Occipital lobe (tissue), 3 donors: ENCODE measurements at places on chromosomes 12 and 14.
A peak's percentile ranks its signal among the peaks of the same experiment; 100 is the strongest.

GRCh38 chr12:16350682-16351081 lies 3.2 kb downstream of the MGST1 start:
- no peak for DNase-seq

DNA sequence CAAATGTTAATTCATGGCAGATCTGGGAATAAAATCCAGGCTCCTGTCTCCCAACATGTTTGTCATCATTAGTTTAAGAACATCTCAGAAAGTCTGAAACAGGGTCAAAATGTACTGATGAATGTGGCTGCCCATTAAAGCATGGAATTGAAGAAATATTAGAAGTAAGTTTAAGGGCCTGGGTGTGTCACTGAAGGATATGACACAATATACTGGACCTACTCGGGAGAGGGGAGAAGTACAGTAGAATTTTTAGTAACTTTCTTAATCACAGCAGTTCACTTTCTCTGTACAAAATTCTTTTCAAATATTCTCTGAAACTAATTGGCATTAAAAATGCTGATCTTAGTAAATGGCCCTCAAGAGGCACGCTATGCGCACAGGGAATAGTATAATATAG lies 185.5 kb downstream of the ETV6 start:
- DNase-seq: no peak

- DNase-seq: no peak
Observed at GRCh38 chr14:105421723-105422615, 2.3 kb downstream of the MTA1 start.

DNA sequence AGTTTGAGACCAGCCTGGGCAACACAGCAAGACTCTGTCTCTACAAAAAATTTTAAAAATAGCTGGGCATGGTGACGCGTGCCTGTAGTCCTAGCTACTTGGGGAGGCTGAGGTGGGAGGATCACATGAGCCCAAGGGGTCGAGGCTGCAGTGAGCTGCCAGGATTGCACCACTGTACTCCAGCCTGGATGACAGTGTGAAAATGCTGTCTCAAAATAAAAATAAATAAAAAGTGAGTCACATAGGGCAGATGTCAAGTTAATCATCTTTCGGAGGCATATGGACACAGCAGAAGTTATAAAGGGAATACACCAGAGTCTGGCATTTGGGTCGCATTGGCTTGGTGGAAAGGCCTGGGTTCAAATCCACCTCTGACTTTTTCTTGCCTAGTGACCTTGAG lies 92.7 kb downstream of the PHETA1 start:
- DNase-seq: no peak

DNA sequence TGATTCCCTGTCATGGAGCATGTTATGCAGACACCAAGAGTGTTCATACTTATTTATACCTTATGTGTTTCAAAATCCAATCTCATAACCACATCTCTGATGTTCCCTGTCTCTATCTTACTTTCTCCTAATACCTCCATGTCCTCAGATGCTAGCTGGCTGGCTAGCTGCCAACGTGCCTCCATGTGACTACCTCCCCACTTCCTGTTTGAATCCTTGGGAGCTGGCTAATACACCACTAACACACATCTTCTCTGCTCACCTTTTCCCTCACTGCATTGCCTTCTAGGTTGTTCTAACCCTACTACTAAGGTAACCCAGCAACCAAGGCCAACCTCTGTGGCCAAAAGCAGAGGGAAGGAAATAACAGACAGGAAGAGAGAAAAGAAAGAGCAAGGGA lies 27.3 kb downstream of the TTC5 start:
- DNase-seq: no peak

DNA sequence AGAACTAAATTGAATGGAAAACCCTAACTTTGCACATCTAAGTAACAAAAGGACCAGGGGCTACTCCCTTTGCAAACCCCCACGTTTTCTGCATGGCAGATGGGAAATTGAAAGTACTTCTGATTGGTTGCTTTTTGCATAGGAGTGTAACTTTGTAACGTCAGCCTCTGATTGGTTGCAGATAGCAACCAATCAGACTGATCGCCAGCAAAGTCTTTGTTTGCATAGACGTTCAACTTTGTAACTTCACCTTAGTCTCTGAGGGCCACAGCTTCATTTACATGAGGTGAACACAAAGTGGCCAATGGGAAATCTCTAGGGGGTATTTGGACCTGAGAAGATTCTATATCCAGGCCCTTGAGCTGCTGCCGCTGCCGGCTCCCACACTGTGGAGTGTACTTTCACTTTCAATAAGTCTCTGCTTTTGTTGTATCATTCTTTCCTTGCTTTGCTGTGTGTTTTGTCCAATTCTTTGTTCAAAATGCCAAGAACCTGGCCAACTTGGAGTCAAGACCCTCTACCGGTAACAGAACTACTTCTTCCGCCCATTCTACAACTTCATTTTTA lies 102.5 kb upstream of the PRICKLE1 start:
- no peak for DNase-seq

GRCh38 chr12:50545786-50546185 lies 41.0 kb downstream of the DIP2B start:
- no peak for DNase-seq

DNA sequence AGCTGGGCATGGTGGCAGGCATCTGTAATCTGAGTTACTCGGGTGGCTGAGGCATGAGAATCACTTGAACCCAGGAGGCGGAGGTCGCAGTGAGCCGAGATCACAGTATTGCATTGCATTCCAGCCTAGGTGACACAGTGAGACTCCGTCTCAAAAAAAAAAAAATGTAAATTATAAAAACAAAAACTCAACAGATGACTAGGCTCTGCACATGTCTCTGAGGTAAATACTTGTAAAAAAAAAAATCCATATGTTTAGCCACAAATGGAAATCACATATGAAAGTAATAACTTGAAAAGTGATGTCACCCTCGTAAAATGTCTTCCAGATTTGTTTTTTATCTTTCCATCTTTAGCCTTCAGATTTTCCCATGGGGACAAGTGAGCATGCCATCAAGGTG lies 85.0 kb downstream of the KICS2 start:
- no peak for DNase-seq

- DNase-seq: no peak
Observed at GRCh38 chr12:52235822-52236361, 2.8 kb downstream of the KRT7 start.

DNA sequence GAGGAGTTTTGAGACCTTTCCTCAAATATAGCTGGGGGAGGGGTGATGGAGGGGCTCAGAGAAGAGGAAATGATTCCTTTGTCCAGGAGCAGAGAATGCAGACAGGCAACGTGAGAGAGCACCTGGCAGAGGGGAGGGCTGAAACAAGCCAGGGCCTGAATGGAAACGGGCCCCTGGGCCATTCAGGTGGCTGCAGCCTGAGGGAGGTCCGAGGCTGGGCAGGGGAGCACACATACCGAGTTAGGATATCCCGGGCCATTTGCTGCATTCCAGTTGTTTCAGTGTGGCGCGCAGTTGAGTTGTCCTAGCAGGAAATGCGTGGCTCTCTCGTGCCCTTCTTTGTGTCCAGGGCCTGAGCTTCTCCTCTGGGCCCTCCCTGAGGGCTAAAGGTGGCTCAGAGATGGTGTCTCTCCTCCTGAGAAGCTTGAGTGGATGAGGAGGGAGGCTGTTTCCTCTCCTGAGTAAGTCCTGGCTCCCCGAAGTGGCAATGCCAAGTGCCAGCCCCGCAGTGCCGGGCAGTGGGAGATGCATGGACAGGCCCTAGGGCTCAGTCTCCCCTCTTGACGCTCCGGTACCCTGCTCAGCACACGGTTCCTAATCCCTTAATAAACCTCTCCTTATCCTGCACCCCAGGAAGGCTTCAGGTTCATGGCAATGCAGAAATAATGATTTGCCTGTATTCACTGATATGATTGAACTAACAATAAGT lies 85.5 kb upstream of the VRK1 start:
- DNase-seq: no peak

- no peak for DNase-seq
Observed at GRCh38 chr14:43341921-43342320, 1165.2 kb downstream of the FSCB start.

DNA sequence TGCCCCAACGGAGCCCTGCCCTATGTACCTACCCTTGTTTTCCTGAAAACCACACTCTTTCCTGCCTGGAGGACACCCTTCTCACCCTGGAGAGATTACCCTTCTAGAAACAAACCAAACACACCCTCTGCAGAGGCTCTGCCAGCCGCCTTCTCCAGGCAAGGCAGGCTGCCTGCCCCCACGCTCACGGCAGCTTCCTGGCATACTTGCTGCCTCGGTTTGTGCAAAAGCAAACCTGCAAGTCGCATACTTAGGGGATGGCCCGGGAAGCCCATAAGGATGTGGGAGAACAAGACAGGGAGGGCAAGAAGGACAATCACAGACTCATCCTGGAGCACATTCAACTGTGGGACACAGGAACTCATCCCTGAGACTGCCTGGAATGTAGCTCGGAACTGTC lies 154.0 kb upstream of the DIO3 start:
- peak; percentile 29 for DNase-seq

DNA sequence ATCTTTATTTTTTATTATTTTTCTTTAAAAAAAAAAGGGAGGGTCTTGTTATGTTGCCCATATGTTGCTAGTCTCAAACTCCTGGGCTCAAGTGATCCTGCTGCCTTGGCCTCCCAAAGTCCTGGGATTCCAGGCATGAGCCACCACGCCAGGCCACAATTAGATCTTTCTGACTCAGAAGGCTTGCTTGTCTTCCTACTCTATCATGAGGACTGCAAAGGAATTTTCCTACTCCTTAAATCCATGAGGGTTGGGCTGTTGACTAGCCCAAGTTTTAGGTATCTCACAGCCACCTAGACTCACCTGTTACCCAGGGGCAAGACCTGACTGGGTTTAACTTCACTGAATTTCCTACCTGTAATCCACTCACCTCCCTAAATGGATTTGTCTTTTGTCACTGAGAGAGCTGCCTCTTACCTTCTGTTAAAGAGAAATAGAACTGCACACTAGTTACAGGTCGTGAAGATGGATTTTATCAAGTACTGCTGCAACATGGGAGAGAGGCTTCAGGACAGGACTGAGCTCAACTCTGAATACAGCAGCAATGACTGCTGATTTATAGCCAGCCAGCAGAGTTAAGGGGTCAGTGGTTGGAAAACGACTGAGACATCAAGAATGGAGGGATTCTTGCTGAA lies 72.3 kb downstream of the B4GALNT3 start:
- no peak for DNase-seq

- no peak for DNase-seq
Observed at GRCh38 chr12:5623411-5623810, 191.5 kb downstream of the NTF3 start.

DNA sequence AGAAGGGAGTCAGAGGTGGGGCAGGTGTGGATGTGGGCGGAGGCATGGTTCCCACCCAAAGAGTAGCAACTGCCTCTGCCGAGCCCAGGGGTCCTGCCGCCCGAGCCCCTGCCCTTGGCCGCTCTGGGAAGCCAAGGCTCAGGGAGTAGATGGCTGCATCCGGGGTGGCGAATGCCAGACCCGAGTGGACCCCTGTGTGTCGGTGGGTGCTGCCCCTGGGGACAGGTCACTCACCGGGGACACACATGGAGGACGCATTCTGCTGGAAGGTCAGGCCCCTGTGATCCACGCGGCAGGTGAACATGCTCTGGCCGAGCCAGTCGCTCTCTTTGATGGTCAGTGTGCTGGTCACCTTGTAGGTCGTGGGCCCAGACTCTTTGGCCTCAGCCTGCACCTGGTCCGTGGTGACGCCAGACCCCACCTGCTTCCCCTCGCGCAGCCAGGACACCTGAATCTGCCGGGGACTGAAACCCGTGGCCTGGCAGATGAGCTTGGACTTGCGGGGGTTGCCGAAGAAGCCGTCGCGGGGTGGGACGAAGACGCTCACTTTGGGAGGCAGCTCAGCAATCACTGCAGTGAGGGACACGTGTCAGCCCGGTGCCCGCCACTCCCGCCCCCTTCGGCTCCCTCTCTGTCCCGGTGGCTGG lies 329.0 kb downstream of the TMEM121 start:
- DNase-seq: no peak

- no peak for DNase-seq
Observed at GRCh38 chr12:132207083-132207775, 63.0 kb downstream of the NOC4L start.

GRCh38 chr14:80615831-80616230 lies 325.7 kb downstream of the CEP128 start:
- DNase-seq: no peak

GRCh38 chr14:88209273-88209672 lies 113.8 kb downstream of the KCNK10 start:
- DNase-seq: no peak

DNA sequence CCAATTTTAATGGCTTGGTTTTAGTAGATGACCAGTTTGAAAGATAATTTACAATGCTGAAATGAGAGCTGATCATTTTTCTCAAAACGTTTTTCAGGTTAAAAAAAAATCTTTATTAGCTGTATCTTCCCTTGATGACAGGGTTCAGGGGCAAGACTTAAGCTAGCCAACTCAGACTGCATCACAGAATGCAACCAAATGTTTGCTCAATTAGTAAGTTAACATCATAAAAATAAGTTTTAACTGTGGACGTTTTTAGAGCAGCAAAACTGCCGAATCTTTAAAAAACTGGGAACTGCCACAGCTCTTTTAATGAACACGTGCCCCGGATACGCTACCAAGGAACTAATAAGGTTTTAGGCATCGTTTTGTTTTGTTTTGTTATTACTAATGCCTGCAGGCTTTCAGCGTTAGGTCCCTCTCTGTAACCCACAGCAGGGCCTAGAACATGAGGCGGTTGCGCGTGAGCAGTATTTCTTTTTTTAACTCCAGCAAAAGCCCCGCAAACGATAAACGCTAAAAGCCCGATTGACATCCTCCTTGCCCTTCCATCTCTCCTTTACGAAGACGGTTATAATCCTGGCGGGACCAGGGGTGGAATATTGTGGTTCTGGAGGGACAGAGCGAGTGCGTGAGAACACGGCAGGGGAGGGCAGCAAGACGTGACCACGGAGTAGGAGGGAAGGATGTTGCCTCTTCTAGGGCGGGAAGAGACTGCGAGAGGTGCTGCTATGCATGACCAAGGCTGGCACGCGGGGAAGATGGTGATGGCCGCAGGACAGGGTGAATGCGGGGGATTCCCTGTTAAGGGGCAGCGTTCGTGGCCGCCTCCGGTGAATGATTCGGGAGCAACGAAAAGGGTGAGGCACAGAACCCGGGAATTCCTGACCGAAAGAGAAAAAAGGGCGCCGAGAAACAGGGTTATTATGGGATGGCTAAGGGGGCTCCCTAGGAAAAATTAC lies 652 bp downstream of the SUPT16H start:
- DNase-seq: peak; percentile 17

GRCh38 chr12:110339184-110339952 lies 58.3 kb downstream of the ATP2A2 start:
- no peak for DNase-seq

DNA sequence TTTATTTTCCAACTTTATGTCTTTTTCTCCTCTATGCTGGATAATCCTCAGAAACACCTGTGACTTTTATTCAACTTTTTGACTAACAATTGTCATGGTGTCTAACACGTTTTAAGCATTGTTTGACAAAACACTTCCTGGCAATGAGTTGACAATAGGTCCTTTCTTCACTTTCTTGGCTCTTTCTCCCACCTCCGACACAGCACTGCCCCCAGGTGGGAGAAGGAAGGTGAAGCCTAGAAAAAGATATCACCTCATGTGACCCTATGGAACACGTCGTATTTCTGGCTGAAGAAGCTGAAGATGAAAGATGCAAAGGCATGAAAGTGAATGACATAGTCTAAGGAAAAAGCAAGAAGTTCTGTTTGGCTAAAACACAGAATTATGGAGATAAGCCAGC lies 430.0 kb downstream of the ETNK1 start:
- no peak for DNase-seq

GRCh38 chr12:93003531-93004239 lies 74.6 kb upstream of the EEA1 start:
- no peak for DNase-seq
